HuH-7.5 (cell line): ENCODE measurements at places on chromosomes 6 and 20.

DNA sequence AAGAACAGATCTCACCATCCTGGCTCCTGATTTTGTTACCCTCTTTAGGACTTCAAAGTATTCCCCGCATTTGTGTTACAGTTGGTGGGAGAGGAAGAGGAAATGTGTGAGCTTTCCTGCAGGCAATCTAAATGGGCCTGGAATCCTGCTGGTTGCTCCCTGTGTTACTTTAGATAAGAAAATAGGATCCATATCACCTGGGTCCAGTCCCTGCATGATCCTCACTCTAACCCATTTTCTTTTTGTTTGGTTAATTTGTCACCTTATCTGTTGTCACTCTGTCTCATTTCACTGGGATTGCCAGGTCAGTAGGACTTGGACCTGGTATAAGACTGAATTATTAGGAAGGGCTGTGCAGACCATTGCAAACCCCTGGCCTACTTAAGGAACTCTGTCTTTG is 175.9 kb upstream of the GJE1 start:
- DNase-seq, result no peak

GRCh38 chr6:82894653-82895259 is 170.9 kb downstream of the UBE3D start:
- DNase-seq, result no peak

DNA sequence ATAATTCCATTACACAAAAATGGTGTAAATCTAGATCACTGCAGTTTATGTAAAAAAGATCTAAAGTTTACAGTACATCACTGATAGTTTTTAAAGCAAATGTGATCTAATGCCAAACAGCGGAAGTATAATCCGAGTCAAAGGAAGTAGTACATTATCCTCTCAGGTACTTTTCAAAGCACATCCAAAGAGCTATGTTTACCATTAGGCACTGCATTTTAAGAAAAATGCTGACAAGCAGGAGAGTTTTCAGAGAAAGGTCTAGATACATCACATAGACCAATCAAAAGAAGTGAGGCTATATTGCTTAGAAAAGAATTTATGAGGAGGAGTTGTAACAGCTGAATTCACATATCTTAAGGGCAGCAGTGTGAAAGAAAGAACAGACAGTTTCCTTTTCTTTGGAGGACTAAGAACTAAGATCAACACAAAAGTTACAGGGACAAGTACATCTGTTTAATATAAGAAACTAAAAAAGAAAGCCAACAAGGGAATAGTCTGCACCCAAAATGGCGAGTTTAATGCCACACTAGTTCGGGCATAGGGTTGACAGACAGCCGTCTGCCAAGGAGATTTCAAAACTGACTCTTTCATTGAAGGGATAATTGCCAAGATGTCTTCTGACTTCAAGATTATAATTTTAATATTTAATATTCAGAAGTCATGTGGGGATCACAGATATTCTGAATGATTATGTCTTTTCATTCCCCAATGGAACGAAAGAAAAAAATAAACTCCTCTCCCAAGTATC is 1.4 kb downstream of the ZNF184 start:
- no peak for DNase-seq

- no peak for DNase-seq
Observed at GRCh38 chr6:86154852-86155251, 512.2 kb upstream of the SYNCRIP start.

- no peak for DNase-seq
Observed at GRCh38 chr6:38686270-38687042, 16.5 kb downstream of the GLO1 start.
